ENCODE measurements at places on chromosomes 7 and 10. TPM values are rescaled to one million over a fixed set of nuclear protein-coding genes. Genes with fewer than 3 reads are reported as not detected.

UCMA gene
- not detected for total RNA-seq

KLF14 gene
- total RNA-seq: not detected

ATXN7L1 gene
- total RNA-seq: 2.3 TPM

AS3MT gene
- 1.1 TPM for total RNA-seq

NOBOX gene
- not detected for total RNA-seq

Measured in bladder microvascular endothelial cell (primary cell).